ENCODE measurements at places on chromosomes 1 and 21.

DNA sequence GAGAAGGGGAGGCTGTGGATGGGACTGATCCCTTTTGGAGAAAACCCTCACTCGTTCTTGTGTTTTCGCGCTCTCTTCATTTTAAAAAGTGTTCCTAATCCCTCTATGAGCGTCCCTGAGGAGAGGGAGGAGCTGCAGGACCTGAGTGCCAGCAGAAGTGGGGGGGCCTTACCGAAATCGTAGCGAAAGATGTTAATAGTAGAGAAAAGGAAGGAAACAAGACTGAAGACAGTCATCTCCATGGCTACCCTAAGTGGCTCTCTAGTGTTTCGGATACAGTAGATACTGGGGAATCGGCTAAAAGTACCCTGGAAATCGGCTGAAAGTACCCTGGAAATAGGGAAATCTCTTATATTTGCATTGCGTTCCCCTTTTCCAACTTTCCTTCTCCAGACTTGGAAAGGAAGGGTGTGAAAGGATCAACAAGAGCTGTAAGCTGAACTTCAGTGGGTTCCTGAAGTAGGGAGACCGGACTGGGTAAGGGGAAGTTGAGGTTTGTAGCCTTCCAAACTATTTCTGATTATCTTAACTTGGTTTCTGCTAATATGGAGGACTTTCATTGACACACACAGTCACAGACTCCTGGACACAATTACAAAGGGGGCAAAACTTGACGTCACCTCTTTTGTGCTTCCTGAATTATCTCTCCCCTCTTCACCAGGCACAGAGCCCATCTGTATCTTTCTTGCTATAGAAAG lies 486 bp upstream of the DSTYK start:
- peak overlapping the region; percentile 90 for H3K27ac ChIP-seq
- H3K4me1 ChIP-seq = no peaks in the 10 kb centered on the region
- no peak for DNase-seq
- no peaks in the 10 kb centered on the region for H3K27me3 ChIP-seq

DNA sequence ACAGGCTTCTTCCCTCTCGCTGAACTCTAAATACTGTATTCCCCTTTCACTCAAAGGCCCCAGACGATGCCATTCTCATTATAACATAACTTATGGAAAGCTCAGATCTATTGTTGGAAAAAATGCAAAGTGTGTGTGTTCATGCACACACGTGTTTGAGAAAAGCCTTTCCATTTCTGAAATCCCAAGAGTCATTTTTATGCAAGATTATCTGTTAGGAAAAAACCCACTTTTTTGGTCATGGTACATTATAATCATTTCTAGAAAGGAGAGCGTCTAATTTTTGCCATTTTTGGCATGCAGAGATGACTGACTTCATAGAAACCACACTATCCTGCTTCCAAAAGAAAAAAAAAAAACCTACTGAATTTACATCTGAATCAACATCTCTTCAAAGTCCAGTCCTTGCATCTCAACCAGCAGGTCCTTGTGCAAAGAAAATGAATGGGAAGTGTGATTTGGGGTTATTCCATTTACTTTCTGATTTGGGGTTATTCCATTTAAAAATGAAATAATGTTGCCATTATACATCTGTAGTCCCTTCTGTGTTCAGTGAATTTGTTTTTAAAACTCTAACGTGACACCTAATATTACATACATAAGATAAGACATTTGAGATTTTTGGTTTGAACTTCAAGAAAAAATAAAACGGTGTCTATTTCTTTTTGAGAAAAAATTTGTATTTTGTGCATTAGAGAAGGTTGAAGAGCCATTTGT lies 150.3 kb downstream of the DHRS3 start:
- H3K36me3 ChIP-seq = peaks cover 9% of the 10 kb centered on the region
- H3K4me1 ChIP-seq = no peaks in the 10 kb centered on the region
- DNase-seq = no peak

- no peak overlapping the region for H3K27ac ChIP-seq
- H3K4me3 ChIP-seq = no peak overlapping the region
- H3K4me1 ChIP-seq = no peaks in the 10 kb centered on the region
- no peak for DNase-seq
- H3K36me3 ChIP-seq = no peaks in the 10 kb centered on the region
Measured at GRCh38 chr1:157431751-157432150, 120.6 kb downstream of the FCRL5 start.

DNA sequence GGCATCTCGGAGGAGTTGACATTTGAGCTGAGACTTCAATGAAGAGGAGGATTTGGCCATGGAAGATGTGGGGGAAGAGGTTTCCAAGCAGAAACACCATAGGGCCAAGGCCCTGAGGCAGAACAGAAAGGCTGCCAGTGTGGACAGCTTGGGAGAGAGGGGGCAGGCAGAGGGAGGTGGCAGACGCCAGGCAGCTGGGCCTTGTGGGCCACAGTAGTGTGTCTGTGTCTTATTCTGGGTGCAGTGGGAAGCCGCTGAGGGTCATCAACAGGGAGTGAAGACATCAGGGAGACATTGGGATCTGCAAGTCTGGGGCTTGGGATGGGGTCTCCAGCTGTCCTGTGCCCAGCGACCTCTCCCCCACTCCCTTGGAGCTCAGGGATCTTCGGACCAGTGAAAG lies 96.8 kb downstream of the LACTBL1 start:
- no peak for DNase-seq
- no peak overlapping the region for H3K4me3 ChIP-seq
- H3K27ac ChIP-seq = no peak overlapping the region
- no peaks in the 10 kb centered on the region for H3K36me3 ChIP-seq
- no peaks in the 10 kb centered on the region for H3K4me1 ChIP-seq

Data from Peyer's patch (tissue), 4 donors.